Caudate nucleus (tissue), 63 donors: ENCODE measurements at places on chromosomes 5 and 9.

DNA sequence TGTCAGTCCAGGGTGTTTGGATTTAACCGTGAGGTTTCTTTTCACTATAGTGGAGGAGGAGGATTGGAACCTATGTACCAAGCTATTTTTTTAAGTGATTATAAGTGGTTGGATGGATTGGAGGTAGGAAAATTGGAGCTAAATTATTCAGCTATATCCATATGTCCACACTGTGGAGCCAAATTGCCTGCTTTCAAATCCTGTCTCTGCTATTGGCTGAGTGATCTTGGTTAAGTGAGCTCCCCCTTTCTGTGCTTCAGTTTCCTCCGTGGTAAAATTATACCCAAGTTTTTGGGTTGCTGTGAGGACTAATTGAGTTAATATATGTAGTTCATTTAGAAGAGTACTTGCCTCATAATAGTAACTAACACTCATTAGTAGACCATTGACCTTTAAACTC lies 2.5 kb downstream of the CENPP start:
- DNase-seq = no peak

DNA sequence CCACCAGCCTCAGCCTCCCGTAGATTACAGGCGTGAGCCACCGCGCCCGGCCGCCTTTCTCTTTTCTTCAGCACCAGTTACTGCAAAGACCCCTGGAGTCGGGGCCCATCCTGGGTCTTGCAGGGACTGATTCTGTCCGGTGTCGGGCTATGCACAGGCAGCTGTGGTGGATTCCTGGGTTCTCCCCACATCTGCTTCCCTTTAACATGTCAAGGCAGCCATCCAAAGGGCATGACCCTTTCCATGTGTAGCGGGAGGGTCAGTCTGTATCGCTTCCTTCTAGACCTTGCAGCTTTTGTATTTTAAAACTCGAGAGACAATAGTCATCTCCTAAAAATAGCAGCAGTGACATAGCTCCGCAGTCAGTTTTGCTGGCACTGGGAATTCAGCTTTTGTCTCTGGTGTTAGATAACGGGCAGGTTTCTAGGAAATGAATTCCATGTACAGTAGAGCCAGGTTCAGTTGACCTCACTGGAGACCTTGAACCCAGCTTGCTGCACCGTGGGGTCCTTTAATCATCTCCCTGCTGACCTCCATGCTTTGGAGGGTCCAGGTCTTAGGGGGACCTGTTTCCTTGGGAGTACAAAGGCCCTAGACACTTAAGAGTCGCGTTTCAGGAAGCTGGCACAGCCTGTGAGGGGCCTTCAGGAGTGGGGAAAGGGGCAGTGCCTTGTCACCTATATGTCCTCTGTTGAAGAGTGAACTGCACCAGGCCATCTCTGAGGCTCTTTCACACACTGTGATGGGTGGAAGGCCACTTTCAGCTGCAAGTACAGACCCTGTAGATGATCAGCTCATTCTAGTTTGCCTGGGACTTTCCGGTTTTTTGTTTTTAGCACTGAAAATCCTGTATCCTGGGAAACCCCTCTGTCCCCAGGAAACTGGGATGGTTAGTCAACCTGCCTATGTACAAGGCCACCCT lies 13.8 kb downstream of the ANKRD33B start:
- DNase-seq = no peak

DNA sequence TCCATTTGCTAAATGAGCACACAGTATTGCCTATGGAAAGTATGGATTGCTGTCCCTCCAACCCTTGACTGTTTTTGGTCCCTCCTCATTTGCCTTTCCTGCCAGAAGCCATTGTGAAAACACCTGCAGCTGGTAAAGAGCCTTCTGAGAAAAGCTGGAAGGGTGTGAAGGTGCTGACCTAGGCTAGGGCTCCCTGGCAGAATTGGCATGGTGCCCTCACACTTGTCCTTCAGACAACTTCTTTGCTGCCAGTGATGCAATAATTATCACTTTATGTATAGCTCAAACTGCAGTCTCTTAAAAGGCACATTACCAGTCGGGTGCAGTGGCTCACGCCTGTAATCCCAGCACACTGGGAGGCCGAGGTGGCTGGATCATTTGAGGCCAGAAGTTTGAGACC lies 4.2 kb downstream of the TXNDC15 start:
- DNase-seq = no peak

DNA sequence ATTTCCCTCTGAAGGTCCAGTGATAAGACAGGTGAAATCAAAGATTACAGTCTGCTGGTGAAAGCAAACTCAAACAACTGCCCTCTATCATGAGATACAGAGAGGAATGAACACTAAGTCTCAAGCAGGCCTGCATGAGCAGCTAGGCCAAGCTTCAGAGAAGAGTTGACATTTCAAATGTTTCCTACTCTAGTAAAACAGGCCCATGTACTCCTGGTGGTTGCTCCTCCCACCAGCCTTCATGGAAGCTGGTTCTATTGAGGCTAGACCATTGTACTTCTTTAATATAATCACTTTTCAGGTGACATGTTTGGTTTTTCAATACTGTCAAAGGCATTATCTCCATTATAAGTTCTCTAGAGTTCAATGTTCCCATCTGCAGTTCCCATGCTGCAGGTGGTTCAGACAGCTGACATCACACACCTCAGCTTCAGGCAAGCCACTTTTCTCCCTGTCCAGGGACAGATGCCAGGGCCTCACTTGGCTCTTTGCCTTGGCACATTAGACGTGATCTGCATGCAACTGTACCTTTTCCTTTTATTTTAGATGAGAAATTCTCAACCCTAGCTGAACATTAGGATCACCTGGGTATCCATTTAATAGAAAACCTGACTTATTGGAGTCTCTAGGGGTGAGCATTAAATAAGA lies 89.8 kb downstream of the PIK3R1 start:
- no peak for DNase-seq

DNA sequence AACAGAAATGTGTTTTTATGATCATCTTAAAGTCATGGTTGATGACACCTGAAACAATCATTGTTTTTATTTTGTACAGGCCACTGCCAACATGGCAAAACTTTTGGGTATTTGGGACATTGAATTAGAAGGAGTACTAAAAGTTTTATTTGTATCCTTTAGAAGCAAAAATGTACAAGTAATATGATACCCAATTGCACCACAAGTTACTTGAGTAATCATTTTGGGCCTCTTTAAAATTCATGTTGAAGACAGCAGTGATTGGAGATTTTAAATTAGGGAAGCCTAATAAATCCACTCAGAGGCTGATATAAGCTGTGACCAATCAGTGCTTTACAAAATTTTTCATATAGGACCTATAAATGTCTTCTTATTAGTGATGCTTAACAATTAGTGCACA lies 212.9 kb downstream of the MARCHF11 start:
- DNase-seq = no peak

DNA sequence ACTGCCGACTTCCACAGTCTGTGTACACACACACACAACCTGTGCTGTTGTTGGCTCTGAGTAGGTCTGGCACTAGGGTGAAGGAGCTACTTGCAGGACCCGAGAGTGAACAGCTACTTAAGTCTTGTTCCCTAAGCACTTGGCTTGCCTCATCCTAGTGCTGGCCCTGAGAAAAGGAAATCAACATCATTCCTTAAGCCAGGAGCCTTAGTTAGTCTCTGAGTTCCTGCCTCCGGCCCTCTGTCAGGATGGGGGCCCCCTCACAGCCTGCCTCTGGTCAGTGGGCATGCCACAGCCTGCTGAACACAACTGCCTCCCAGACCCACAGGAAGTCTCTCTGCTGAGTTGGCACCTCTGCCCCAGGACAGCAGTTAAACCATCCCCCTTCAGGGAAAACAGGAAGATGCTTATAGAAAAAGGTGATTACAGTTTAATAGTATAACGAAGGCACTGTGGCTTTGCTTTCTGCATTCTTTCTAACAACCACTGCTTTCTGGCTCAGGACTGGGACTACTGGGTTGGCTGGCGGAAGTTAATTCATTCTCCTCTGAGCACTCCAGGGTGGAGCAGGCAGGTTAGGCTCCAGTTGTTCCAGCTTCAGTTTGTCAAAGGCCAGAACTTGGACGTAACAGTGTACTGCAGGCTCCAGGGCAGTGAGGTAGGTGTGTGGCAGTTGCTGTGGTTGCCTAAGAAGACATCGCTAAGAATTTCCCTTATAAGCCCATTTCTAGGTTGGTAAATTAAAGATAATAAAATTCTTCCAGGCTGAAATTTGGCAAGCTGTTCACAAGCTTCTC lies 2.8 kb downstream of the MAMDC2 start:
- DNase-seq = no peak

DNA sequence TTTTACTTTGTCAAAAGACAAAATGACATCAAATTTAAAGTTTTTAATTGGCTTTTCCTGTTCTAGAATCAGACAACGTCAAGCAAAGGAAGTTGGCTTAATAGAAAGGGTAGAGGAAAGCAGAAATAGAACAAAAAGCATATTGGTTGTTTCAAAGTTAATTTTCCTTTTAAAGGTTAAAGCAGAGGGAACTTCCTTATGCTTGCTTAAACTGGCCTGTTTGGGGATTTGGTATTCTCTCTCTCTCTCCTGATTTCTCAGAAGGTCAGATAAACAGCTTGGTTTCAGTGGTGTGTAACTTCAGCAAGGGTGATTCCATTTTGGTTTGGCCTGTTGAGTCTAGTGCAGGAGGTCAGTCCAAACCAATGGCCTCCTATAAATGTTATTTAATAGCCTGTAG lies 127.1 kb downstream of the SMARCA2 start:
- DNase-seq = no peak

GRCh38 chr9:14210428-14210827 lies 103.5 kb downstream of the NFIB start:
- no peak for DNase-seq

GRCh38 chr9:14926941-14927624 lies 16.9 kb upstream of the FREM1 start:
- DNase-seq = no peak

DNA sequence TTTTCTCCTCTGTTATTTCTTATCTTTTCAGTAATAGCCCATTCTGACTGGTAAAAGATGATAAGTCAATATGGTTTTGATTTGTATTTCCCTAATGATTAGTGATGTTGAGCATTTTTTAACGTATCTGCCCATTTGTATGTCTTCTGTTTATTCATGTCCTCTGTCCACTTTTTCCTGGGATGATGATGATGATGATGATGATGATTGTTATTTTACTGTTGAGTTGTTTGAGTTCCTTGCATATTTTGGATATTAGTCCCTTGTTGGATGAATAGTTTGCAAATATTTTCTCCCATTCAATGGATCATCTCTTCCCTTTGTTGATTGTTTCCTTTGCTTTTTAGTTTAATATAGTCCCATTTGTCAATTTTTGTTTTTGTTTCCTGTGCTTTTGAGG lies 27.0 kb downstream of the UTP15 start:
- DNase-seq = no peak

- no peak for DNase-seq
These were observed 7.4 kb downstream of the SLC12A7 start for GRCh38 chr5:1104327-1105006.

DNA sequence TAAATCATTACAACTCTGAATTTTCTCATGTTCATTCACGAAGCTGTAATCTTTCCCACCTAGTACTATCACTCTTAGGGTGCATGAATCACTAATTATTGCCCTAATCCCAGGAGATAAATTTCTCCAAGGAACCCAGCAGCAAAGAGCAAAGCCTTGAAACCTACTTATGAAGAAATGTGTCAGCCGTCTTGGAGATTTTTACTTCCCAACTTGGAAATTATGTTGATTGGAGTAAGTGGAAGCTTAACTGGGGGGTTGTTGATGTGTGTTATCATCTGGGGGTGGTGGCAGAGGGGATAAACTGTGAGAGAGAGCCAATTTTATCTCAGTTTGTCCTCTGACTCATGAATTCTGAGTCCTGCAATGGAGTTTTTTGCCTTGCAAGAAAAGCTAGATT lies 440.5 kb upstream of the WWC1 start:
- DNase-seq = no peak

- DNase-seq = no peak
These were observed 3.8 kb upstream of the STPG3 start for GRCh38 chr9:137247135-137247915.

- no peak for DNase-seq
These were observed 314.3 kb downstream of the EBF1 start for GRCh38 chr5:158785397-158785796.

DNA sequence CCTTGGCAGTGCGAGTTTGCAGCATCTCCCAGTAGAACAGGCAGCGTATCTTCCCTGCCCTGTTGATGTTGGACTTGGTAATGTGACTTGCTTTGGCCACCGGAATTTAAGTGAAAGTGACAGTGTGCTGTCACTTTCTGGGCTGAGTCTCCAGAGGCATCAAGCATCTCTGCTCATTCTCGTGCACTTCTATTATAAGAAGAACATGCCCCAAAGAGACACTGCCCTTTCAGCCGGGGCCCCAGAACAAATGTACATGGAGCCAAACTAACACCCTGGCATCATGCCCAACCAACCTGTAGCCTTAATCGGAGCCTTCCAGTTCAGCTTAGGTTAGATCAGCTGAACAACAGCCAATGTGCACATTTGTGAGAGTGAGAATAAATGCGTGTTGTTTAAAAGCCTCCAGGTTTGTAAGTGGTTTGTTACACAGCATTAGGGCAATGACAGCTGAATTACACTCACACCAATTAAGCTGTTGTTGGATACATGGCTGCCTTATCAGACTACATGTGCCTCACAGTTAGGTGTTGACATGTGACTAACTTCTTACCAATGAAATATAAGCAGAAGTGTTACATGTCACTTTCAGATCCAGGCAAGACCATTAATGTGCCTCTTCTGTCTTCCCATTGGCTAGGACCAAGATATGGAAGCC lies 22.1 kb upstream of the FRMD3 start:
- DNase-seq = no peak

DNA sequence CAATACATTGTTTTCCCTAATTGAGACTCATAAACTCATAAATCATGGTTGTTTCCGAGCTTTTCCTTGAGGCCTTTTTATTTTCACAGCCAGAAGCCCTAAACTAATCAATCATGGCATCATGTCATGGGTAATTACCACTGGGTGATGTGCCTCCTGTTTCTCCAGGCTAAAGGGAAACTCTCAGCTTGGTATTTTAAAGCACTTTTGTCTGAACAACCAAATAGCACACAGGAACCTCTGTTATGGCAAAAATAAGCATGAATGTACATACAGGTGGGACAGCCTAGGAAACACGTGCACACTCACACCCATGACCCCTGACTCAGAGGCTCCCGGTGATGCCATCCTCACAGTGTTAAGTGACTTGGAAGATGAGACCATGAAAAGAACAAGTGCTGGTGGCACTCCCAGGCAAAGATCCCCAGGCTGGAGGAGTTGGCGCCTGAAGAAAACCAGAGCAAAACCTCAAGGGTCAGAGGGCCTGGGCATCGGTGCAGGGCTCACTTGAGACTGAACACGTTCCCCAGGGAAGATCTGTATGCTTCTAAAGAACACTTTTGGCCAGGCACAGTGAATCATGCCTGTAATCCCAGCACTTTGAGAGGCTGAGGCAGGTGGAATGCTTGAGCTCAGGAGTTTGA lies 154.3 kb downstream of the ROR2 start:
- DNase-seq = no peak

DNA sequence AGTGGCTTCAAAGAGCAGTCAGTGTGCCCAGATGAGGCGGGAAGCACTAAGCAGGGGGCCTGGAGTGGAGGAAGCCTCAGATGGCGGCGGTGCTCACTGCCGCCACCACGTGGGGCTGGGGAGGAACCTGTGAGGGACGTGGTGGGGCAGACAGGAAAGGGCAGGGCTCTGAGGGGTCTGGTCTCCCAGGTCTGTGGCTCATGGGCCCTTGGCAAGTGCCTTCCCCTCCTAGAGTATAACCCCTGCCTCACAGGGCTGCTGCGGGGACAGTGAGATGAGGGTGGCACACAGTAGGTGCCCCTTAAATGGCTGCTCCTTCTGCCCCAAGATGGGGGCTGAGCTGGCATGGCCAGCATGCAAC lies 26.6 kb downstream of the NR5A1 start:
- no peak for DNase-seq

GRCh38 chr5:65292196-65292595 lies 189.5 kb downstream of the ADAMTS6 start:
- no peak for DNase-seq
